Stimulated activated CD8-positive, alpha-beta memory T cell treated with anti-CD3 and anti-CD28 coated beads, Interleukin-15, amount 100 ng/mL, for 1 hour (primary cell): ENCODE measurements at places on chromosomes 11 and 22.

GRCh38 chr11:62794201-62794775 lies 2.5 kb upstream of the TMEM223 start:
- no peak for DNase-seq

DNA sequence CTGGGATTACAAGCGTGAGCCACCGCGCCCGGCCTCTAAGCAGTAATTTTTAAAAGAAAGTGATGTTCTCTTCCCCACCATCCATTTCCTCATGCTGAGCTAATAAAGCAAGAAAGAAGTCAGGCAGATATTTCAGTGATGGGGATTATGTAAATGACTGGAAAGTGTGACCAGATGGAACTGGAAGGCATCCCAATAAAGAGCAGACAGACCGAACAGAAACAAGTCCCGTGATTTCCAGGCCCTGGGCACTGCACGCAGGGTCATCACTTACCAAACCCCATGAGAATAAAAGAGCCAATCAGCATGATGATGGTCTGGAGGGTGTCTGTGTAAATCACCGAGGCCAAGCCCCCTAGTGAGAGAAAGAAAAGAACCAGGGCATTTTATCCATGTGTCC lies 18.2 kb downstream of the SLC5A4 start:
- no peak for DNase-seq

DNA sequence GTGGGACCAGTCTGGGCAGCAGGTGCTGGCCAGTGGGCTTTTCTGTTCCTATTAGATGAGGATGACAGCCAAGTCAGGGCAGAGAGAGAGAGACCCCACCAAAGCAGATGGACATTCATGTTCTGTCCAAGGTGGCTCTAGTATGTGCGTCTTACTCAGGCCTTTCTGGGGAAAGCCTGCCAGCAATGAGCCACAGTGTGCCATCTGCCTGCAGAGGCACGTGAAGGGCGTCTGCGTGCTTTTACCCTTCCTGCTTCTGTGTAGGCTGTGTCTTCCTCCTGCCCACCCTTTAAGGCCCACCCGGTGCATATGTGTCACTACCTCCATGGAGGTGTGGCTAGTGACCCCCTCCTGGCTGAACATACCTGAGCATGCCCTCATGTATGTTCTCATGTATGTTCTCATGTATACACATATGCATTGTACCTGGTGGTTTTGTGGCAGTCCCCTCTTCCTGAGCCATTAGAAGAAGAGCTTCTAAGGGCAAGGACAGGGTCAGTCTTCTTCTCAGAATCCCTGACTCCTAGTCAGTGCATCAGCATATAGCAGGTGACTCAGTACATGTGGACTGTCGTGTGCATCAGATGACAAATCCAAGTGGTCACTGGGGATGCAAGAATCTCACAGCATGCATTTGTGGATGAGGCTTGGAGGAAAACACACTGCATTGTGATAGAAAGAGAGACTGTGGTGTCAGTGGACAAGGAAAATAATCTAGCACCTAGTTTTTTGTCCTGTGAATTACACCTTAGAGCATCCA lies 90.4 kb upstream of the YWHAH start:
- no peak for DNase-seq

GRCh38 chr11:93791493-93791892 lies 7.4 kb downstream of the MED17 start:
- no peak for DNase-seq

DNA sequence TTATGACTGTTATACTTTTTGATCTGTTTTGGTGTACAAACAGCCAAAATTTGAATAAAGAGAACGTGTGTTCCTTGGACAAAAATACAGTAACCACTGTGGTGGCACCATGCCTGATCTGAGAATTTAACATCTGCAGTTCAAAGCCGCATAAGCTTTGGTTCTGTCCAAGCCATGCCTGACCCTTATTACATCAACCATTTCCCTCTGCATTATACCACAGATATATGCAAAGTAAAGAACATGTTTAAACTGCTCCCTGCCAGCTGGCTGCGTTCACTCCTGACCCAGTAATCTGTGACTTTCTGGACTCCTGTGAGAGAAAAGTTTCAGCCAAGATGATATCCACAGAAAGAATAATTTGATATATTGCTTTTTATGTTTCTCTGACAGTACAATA lies 890.5 kb upstream of the ANO3 start:
- DNase-seq: no peak

GRCh38 chr22:17366830-17367229 lies 2.4 kb upstream of the CECR2 start:
- no peak for DNase-seq

DNA sequence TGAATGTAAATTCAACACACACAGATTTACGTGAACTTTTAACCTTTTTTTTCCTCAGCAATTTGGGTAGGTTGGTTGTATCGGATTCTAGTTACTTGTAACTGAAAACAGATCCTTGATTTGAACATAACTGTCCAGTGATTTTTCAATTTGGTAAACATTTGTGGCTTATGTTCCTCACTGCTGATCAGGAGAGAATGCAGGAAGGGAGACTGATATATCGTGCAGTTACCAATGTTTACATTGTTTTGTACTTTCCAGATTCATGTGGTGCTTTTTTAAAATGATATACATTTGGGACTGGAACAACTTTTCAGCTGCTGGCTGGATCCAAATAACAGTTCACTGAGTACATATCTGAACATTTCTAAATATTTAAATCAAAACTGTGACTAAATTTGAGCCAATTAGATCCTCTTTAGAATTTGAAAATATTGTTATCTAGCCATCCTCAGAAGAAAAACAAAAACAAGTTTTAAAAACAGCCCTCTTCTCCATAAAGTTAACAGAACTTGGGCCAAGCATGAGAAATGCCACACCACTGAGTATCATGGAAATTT lies 84.3 kb upstream of the MTMR2 start:
- DNase-seq: no peak

DNA sequence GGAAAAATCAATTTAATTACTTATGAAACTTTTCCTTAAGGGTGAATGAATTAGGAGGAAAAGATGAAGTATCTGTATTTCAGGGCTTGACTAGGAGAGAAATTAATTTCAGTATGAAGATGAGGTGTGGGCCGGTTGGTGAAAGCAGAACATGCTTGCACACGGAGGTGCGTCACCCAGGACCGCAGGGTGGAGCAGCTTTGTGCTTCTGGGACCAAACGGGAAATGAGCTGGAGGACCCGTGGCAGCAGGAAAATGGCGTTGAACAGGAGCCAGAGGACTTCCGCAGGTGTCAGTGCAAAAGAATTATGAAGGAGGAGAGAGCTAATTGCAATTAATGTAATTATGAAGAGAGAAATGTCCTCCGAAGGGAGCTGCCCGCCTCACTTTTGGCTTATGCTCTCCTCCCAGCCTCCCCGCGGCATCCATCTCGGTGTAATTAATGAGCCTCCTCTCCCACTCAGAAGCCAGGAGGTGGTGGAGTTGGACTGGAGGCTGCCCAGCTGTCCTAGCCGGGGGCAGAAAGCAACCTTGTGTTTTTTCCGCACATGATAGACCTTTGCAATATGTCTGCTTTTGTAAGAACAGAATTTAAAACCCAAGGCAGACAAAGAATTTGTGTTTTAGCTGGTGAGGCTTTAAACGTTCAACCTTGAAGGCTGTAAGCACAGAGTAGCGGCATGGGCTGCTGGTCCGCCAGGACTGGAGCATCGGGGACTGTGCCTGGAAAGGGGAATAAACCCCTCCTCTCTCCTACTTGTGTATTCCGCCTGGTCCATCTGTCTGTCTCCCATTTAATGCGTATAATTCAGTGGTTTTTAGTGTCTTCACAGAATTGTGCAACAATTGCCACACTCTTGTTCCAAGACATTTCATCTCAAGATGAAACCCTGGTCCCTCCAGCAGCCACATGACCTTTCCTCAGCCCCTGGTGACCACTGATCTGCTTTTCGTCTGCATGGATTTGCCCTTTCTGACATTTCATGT lies 180.6 kb downstream of the TBC1D22A start:
- DNase-seq: no peak

DNA sequence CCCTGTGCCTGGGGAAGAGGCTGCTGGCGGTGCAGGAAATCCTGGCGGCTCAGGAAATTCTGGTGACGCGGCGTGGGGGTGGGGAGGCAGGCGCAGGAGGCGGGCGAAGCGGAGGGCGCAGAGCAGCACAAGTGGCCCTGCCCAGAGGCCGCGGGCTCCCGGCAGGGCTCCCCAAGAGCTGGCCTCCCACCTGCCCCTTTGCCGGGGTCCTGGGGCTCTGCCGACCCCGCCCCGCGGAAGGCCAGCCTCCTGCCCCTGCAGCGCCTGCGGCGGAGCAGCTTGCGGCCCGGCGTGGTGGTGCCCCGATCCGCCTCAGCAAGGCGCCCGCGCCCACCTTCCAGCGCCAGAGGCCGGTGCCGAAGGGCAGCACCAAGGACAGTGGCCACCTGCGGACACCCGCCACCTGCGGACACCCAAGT lies 100.2 kb upstream of the OR4C13 start:
- no peak for DNase-seq

GRCh38 chr22:35863432-35863831 lies 145.8 kb downstream of the APOL5 start:
- no peak for DNase-seq

GRCh38 chr11:124762105-124762623 lies at the start of gene ESAM:
Gene ESAM (minus strand): TSS chr11:124762290. CDS start chr11:124762154, 136 bp downstream.
- DNase-seq: no peak

- no peak for DNase-seq
These were observed 310.5 kb downstream of the BRD1 start for GRCh38 chr22:49517211-49517610.

DNA sequence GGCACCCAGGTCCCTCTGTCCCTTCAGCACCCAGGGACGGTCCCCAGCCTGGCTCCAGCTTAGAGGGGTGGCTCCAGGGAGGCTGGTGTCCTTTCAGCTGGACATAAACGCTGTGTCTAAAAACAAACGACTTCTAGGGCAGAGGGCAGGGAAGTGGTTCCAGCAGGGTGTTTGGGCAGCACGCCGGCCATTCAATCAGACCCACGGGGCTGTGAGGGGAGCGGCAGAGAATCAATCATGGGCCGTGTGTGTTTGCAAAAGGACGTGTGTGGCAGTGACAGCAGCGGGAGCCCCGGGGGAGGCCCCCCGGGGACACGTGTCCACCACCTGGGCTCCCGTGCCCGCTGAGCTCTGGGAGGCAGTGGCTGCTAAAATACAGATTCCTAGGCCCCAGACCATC lies 127.7 kb downstream of the MN1 start:
- no peak for DNase-seq
